ENCODE measurements at places on chromosomes 7 and 10.

DNA sequence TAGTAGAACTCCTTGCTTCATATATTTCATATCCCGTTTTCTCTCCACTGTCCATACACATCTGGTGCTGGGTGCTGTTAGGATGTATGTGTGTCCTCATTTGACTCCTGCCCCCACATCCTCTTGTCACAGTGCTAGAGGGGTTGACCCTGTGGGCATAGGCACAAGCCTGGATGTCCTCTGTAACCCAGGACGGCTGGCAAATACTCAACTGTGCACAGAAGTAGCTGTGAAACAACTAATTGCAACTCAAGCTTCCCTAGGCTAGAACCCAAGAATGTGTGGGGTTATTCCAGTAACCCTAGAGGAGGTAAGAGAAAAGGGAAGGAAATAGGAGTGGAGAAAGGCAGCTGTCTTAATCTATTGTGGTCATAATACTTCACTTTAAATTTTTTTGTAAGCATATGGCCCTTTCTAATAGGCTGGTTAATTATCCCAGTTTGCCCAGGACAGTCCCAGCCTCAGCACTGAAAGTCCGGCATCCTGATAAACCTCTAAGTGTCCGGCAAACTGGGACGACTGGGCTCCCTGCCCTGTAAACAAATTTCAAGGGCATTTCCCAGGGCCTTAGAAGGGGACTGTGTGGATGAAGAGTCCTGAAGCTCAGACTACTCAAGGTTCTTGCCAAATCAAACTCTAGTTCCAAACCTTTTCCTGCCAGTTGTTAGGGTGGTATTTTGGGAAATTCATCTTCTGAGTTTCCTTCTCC lies 283.2 kb upstream of the CELF2 start:
- DNase-seq = no peak

DNA sequence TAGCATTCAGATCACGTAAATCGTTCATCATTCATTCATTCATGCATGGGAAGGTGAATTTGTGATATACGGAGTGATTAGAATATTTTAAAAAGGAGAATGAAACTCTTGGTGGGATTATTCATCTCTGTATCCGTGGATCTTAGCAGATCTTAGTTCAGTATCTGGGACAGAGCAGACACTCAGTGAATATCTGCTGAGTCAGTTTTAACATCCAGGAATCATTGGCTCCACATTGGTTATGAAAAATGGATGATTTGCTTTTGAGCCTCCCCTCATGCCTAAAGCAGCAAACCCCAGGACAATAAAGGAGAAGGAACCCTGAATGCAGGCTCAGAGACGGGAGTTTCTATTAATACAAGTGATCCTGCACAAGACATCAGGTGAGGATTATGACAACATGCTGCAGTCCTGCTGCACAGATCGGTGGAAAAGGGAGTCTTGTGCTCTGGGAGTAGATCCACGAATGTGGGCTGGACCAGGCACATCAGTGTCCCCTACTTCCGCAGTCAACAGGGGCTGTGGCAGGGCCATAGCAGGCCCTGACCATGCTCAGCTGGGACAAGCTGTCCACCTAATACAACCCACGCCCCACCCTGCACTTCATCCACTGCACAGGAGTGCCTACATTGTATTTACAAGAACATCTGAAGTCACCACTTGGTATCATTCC lies 26.9 kb upstream of the FIGNL1 start:
- DNase-seq = no peak

DNA sequence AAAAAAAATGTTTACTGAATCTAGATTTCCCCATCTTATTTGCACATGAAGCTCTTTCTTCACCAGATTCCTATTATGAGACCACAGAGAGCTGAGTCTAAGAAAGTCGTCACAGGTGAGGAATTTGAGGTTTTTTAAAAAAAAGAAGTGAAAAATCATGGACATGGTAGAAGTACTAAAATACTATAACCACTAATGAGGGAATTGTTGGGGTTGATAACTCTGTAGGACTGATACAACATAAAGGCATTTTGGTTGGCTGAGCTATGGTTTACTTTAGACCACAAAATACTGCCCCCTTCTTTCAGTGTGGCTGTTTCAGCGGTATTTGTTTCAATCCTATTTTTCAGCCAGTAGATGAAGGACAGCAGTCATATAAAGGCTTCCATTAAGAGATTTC lies 1111.3 kb downstream of the TYW1 start:
- DNase-seq = no peak

DNA sequence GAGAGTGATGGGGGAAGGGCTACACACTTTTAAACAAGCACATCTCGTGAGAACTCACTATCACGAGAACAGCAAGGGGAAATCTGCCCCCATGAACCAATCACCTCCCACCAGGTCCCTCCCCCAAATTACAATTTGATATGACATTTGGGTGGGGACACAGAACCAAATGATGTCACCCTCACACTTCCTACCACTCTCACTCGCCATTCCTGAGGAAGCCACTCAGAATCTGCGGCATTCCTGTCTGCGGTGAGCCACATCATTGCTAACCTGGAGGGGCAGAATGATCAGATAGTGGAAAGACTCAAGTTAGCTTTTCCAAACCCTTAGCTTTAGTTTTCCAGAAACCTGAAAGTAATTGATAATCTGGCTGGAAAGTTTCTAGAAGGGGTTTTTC lies 66.9 kb downstream of the MYO3A start:
- no peak for DNase-seq

GRCh38 chr10:1360011-1360557 lies 303.9 kb downstream of the WDR37 start:
- no peak for DNase-seq

GRCh38 chr10:1147810-1148209 lies 91.6 kb downstream of the WDR37 start:
- DNase-seq = no peak

GRCh38 chr7:21753071-21753470 lies 192.6 kb downstream of the CDCA7L start:
- DNase-seq = no peak

- DNase-seq = no peak
These were observed 350.0 kb downstream of the PLXDC2 start for GRCh38 chr10:20166096-20166675.

DNA sequence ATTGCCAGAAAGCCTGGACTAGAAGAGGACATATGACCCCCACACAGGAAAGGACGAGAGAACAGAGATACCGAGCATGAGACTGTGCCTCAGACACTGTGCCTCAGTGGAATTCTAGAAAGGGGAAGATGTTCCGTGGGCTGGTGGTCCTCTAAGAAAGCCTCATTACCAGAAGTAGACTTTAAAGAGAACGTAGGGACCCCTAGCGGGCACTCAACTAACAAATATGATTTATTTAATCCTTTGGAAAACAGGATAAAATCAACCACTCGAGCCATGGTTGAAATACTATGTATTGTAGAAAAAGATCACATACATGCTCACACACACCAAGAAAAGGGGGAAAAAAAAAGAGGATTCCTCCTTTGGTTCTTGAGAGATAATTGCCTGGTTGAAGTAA lies 701.2 kb upstream of the SORCS1 start:
- DNase-seq = no peak

DNA sequence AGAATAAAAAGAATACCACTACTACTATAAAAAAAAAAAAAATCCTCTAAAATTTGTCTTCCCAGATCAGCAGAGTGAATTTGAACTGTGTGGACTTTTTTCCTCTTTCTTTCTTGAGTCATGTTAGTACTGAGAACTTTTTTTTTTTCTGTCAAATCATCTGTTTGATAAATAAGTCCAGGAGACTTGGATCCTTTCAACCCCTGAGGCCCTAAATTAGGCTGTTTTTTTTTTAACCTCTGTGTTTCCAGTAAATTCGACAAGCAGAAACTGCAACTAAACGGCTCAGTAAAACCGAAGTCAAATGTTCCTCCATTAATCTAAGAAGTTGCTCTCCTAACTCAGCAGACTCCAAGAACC lies 2.7 kb downstream of the MAP3K8 start:
- no peak for DNase-seq

- no peak for DNase-seq
These were observed 339.6 kb upstream of the VWC2 start for GRCh38 chr7:49433794-49434193.

Measured in cortex of kidney (tissue), 1 donor.